ENCODE measurements at places on chromosomes 4 and X.
A peak's percentile ranks its signal among the peaks of the same experiment; 100 is the strongest.

GRCh38 chr4:120692964-120693363 lies 229.6 kb downstream of the PRDM5 start:
- no peak for DNase-seq

GRCh38 chr4:26104056-26104685 lies 190.2 kb downstream of the SMIM20 start:
- no peak for DNase-seq

DNA sequence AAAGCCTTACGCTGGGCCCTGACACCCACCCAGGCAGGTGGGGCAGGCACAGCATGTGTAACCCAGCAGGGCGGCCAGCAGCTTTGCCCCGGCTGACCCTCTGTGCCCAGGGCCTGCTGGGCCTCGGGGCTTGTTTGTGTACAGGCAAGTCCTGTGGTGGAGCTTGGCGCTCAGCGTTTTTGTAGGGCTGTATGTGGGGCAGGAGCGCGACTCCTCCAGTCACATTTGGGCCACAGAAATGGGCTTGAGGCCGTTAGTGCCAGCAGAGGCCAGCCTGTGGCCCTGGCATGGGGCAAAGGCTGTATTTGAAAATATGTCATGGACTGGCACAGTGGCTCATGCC lies 14.7 kb upstream of the HGFAC start:
- no peak for DNase-seq

- no peak for DNase-seq
Observed at GRCh38 chr4:4585012-4585670, 43.3 kb upstream of the STX18 start.

- no peak for DNase-seq
Observed at GRCh38 chr4:8818063-8818881, 53.4 kb downstream of the HMX1 start.

- peak; percentile 2 for DNase-seq
Observed at GRCh38 chrX:132488819-132489577, at the start of gene MBNL3. Gene MBNL3 (minus strand): TSS chrX:132489038. CDS start chrX:132439611, 49,427 bp downstream.

DNA sequence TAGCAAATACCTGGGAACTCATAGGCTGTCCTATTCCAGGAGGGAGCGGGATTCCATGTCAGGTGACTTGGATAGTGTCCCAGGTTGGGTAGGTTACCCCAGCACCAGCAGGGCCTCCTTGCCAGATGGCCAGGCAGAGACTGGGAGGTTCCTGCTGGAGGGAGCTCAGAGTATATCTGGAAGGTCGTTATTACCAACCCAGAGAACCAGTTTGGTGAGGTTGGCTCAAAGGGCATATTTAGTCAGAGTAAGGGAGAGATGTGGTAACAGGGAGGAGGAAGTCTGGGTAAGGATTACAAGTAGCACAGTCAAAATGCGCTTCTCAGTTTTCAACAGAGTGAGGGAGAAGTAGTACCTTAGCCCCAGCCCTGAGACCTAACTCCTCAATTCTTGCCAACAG lies 53.3 kb upstream of the LNX1 start:
- DNase-seq = peak; percentile 8

DNA sequence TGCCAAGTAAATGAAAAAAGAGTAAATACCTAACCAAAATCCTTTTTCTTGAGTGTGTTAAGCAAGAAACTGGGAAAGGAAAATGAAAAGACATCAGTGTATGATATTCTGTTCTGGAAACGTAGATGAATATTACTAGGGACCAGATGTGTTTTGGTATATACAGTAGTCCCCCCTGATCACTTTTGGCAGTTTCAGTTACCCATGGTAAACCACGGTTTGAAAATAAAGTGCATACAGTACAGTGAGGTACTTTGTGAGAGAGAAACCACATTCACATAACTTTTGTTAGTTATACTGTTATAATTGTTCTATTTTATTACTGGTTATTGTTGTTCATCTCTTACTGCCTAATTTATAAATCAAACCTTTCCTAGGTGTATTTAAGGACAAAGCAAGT lies 250.9 kb downstream of the TENM3 start:
- no peak for DNase-seq

DNA sequence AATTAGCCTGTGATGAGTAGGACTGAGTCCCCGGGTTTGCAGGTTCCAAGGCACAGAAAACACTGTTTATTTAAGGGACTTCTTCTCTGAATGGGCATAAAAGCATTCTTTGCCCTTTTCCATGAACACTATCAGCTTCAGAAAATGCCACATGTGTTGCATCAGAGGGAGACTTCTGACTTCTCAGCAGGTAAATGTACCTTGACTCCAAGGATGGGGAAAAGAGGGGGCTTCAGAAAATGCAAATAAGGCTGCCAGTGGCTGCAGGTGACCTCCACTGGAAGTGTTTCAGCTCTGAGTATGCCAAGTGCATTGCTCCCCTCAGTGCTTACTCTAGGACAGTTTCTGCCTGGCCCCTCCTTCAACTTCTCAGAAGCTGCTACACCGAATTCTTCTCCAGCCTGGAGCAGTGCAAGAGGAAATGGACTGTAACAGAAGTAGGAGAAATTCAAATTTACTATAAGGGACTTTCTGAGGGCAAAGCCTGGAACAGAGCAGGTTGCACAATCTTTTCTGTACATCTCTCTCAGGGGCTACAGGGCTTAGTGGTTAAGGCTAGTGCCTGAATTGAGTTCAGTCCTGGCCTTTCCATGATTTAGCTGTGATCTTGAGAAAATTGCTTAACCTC lies 233.2 kb downstream of the PTTG2 start:
- no peak for DNase-seq

- no peak for DNase-seq
Observed at GRCh38 chr4:152063621-152064240, 302.9 kb upstream of the GATB start.

DNA sequence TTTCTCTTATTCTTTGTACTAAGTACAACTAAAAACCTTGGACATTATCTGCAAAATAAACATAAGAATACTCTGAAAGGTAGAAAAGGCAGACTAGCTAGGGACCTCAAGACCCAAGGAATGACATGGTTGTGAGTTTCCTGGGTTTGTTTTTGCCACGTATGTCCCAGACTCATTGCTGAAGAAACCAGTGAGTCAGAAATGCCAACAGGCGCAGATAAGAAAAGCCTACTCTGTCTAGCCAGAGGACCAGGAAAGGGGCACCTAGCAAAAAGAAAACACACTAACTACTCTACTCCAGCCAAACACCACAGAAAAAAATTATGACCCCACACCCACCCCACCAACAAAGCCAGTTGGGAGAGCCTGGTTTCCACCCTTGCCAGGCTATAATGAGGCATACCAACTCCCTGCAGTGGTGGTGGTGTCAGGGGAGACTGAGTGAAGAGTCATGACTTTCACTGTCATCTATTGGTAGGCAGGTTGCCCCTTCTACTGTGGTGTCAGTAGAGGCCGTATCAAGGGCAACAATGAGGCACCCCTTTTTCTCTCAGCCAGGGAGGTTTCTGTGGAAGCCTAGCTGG lies 10.9 kb downstream of the MTMR1 start:
- DNase-seq = no peak

GRCh38 chr4:125049711-125050110 lies 265.0 kb upstream of the FAT4 start:
- no peak for DNase-seq

DNA sequence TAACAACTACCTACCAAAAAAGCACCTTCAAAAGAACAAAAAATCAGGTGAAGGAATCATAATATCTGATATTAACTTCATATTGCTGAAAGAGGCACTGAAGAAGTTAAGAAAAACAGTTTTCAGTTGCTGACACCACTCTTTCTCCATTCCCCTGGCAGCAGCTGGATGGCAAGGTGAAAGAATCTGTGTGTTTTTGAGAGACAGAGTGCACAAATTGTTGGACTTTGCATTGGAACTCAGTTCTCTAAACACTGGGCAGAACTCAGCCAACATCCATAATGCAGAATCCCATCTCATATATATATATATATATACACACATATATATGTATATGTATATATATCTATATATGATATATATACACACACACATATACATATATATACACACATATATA lies 408.3 kb upstream of the MAGEC2 start:
- no peak for DNase-seq

DNA sequence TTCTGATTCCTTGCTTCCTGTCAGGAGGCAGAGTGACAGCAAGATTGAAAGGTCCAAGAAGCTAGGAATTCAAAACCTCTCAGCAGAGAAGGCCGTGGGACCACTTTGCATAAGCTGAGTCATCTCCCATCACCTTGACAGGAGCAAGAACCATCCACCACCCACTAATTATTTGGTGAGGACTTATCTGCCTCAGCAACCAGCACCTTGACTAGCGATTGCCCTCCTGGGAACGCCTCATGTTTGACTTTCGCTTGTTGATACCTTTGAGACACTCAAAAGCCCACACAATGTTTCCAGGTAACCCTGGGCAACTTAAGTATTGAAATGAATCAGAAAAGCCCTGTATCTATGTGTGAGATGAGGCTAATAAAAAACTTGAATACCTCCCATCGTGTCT lies 233.5 kb upstream of the GYPA start:
- no peak for DNase-seq

- no peak for DNase-seq
Observed at GRCh38 chr4:123088501-123088900, 166.1 kb upstream of the NUDT6 start.

DNA sequence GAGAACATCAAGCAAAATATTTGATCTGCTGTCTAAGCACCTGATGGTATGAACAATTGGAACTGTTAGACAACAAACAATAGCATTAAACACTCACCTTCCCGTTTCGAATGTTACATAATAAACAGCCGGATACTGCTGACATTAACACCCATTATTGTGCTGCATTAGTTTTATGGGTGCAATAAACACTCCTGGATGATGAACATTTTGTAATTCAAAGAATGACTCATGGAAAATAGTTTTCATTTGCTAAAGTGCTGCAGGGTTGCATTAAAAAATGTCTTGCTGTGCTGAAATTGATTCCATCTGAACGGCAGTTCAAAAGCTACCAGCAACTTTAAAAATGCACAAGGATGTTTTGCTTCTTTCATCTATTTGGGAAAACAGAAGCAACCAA lies 100.8 kb upstream of the SORBS2 start:
- DNase-seq = no peak

DNA sequence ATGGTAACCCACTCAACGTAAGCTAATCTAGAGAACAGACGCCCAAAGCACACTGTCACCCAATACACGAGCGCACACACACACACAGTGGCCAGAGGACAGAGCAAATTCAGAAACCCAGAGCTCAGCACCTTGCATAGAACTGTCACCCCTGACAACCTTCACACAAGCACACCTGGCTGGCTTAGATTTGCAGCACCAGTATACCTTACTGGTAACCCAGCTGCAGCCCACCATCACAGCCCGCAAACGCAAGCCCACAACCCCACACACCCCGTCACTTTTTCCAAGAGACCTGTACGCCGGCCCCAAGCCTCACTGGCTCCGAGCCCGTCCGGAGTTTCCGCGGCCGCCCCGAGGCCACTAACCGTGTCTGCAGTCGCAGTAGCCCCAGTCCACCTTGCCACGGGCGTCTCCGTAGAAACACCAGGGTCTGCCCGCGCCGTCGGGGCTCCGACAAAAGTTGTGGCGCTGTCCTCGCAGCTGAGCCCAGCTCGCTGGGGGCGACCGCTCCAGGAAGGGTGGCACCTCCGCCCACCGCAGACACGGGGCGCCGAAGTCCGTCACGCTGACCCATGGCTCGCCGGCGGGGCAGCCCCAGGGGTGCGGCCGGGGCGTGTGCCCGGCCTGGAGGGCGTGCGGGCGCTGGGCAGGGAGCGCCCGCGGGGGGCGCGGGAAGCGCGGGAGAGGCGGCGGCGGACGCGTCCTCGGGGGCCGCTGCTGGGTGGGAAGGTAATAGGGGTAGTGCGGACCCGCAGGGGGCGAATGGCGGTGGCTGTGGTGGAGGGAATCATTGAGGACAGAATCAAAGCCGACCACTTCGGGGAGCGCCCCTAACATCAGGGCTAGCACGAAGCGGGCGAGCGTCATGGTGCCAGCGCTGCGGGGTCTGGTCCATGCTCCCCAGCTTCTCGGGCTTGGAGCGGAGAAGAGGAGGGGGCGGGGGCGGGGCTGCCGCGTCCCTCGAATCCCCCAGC lies 664 bp downstream of the PRSS12 start:
- peak; percentile 13 for DNase-seq

DNA sequence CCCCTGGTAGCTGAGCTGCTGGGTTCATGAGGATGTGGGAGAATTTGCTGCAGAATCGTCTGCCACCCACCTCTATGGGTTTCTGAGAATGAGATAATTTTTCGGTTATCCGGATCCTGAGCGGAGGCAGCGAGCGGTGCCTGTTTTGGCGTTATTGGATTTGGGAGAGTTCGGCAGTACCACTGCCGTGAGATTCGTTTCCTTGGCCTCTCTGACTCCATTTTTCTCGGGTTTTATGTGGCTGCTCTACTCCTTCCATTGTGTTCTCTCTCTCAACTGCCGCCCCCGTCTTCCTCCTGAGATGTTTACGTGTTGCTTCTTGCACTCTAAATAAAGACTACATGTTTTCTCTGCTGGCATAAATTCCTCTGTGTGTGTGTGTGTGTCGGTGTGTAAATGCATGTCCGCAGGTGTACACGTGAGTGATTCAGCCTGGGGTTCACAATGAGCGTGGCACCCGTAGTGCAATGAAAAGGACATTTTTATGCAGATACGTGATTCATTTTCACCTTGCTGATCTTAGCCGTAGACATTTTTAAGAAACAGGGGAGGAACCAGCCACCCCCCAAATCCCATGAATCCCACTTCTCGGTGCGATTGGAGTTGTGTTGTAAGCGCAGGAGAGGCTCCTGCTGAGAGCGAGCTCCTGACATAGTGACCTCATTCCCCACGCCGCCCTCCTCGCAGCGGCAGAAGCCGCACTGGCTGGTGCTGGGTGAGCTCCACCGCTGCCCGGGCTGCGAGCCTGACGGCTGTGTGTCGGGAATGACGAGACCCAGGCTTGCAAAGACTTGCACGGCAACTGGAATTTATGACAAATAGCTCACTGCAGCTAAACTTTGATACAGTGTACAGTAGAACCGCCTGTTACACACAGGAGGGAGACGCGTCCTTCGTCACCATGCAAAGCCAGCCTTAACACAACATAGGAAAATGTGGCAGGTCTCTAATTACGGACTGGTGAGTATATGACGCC lies 82.2 kb downstream of the STOX2 start:
- DNase-seq = peak; percentile 58

- no peak for DNase-seq
Observed at GRCh38 chrX:121356850-121357171, 309.4 kb downstream of the GLUD2 start.

- no peak for DNase-seq
Observed at GRCh38 chrX:7444967-7445366, 297.0 kb upstream of the PUDP start.

- no peak for DNase-seq
Observed at GRCh38 chrX:10077425-10078188, 79.2 kb upstream of the CLCN4 start.

- no peak for DNase-seq
Observed at GRCh38 chr4:110411574-110412011, 64.4 kb upstream of the ENPEP start.

DNA sequence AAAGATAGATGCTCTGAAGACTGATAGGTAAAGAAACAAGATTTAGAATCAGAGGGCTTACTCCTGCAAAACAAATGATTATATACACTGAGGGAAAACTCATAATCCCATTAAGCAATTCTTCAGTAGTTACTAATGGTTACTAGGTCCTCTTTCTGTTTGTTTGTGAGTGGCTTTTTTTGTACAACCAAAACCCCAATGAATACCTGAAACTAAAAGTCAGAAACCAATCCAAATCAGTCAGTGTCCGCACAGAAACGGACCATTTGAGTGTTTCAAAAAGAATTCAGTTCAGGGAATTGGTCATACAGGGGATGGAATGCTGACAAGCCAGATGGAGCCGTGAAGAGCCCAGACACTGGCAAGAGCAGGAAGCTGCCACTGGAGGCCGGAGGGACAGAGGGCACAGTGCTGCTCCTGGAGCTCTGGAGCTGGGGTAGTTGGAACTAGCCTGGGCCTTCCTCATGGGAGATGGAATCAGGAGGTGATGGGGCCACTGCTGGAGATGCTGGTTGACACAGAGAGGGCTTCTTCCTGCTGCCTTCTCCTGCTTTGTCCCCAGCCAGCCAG lies 31.9 kb downstream of the SETD7 start:
- DNase-seq = peak; percentile 48
